ENCODE measurements at places on chromosomes 7 and 10.
A peak's percentile ranks its signal among the peaks of the same experiment; 100 is the strongest.

DNA sequence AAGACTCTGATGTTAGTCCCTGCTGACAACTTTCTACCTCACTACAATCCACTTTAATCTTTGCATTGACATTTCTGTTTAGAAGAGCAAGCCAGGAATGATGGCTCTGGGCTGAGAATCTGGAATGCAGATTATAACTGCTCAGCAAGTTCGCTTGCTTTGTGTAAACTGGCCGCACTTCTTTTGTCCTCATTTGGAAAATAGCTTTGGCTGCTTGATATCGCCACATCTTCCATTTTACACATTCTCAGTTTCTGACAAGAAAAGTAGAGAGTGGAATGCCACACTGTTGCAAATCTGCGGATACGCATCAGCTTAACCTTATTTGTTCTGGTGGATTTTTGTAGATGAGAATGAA is 429.8 kb downstream of the KCNMA1 start:
- DNase-seq = no peak

DNA sequence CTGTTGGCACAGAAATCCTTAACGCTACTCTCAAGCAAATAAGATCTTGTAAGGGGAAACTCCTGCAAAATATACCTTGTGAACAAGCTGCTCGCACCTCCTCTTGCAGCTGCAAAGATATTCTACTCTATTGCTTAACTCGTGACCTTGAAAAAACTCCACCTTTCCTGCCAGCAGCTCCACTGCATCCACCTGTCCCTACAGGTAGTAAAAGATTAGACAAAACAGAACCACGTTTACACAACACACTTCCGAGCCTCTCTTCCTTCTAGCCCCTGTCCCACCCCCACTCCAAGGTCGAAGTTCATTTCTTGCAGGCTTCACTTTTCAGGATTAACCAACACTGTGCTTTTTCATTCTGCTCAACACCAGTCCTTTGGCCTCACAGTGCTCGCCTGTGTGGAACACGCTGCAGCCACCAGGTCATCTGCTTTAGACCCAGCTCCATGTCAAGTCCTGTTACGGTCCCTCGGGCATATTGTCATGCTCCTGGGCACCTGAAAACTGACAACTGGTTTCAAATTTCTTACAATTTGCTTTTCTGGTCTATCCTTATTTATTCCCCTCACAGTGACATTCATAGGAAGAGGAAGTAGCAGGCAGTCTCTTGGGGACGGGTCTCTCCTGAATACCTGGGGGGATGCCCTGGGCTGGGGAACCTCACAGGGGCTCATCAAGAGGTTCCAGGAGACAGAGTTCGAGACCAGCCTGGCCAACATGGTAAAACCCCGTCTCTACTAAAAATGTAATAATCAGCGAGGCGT is 165.8 kb upstream of the KLF14 start:
- no peak for DNase-seq

- DNase-seq = no peak
Measured at GRCh38 chr10:70753841-70754621, 31.1 kb downstream of the TBATA start.

- DNase-seq = no peak
Measured at GRCh38 chr10:102438374-102438773, 6.0 kb upstream of the CUEDC2 start.

- no peak for DNase-seq
Measured at GRCh38 chr10:102588875-102589274, 55.4 kb upstream of the TRIM8 start.

DNA sequence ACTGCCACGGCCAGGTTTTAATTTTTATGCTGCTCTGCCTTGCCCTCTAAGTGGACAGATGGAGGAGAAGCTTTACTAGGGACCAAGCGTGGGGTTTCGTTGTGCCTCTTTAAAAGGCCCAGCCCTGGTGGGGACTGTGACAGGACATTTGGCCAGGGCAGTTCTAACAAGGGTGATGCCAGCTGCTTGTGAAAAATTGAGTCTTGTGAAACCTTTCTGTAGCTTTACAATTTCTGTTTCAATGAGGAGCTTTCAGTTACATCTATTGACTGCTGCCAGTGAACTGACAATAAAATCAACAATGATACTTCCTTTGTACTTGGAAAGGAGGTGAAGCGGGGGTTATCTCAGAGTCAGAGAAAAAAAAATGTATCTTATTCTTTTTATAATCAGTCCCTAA is 233.1 kb upstream of the CSTF2T start:
- no peak for DNase-seq

DNA sequence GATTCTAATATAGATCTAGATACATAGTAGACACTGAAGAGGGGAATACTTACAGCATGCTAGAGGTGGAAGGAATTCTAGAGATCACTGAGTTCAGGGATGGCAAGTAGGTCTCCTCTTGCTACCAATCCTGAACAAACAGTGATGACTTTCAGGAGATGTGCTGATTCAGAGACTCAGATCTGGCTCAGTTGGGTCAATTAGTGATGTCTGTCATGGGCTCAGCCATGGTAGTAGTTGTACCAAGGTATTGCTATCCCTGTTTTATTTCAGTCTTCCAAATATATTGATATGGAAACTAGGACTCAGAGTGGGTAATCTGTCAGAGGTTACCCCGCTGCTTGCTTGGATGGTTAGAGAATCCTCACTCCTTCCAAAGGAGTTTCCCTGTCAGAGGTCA is 38.5 kb downstream of the UNC5B start:
- no peak for DNase-seq

- DNase-seq = peak; percentile 64
Measured at GRCh38 chr7:7944619-7945282, 23.8 kb upstream of the GLCCI1 start.

GRCh38 chr7:55964261-55965099 is at the start of gene NIPSNAP2:
Gene NIPSNAP2 (plus strand): TSS chr7:55964585. CDS start chr7:55964610, 25 bp downstream.
- peak; percentile 55 for DNase-seq

GRCh38 chr7:130831817-130832481 is 97.9 kb upstream of the KLF14 start:
- peak; percentile 17 for DNase-seq

DNA sequence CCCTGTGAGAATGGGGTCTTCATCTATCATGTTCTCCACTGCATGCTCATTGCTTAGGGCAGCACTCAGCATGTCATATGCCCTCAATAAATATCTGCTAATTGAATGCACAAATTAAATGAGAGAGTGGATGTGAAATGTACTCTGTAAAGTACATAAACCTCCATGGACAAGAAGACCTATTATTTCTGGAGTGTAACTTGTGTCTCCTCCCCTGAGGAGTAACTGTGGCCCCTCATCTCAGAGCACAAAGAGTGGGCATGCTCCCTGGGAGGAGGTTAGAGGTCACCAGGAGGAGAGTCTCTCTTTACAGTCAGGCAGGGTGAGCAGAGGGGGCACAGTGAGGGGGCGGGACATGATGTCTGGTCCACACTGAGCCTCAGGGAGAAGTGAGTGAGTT is 313.6 kb upstream of the PODXL start:
- DNase-seq = no peak

- DNase-seq = no peak
Measured at GRCh38 chr7:37759526-37759925, 76.0 kb downstream of the GPR141 start.

GRCh38 chr7:39095875-39096619 is 118.3 kb downstream of the POU6F2 start:
- no peak for DNase-seq

DNA sequence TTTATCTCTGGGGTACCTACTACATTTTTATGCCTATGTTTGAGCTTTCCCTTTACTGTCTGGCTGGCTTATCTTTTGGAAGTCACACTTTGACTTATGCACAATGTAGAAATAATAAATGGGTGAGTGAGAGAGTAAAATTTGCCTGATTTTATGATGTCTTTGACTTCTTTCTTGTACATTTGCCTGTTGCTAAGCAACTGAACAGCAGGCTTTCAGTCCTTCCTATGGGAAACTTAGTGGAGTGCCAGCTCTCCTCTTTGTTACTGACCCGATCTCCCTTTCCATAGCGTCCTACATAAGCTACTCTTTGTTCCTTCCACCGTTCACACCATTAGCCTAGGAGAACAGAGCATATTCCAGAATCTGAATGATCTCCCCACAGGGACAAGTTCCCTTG is 4.2 kb downstream of the TAS2R60 start:
- DNase-seq = no peak

GRCh38 chr10:77940627-77941026 is 14.1 kb upstream of the DLG5 start:
- no peak for DNase-seq

GRCh38 chr7:34373940-34374339 is 284.1 kb upstream of the NPSR1 start:
- DNase-seq = no peak

- no peak for DNase-seq
Measured at GRCh38 chr7:121301446-121302213, 27.2 kb upstream of the WNT16 start.

GRCh38 chr10:78283069-78283682 is 249.5 kb downstream of the RPS24 start:
- DNase-seq = no peak

DNA sequence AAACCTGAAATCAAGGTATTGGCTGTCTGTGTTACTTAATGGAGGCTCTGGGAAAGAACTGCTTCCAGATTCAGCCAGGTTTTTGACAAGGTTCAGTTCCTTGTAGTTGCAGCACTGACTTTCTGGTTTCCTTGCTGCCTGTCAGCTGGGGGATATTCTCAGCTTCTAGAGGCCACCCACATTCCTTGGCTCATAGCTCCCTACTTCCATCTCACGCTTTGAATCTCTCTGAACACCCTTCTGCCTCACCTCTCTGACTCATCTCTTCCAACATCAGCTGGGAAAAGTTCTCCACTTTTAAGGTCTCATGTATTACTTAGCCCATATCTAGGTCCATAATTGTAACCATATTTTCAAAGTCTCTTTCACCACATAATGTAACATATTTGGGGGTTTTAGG is 22.9 kb upstream of the GPR22 start:
- DNase-seq = no peak

DNA sequence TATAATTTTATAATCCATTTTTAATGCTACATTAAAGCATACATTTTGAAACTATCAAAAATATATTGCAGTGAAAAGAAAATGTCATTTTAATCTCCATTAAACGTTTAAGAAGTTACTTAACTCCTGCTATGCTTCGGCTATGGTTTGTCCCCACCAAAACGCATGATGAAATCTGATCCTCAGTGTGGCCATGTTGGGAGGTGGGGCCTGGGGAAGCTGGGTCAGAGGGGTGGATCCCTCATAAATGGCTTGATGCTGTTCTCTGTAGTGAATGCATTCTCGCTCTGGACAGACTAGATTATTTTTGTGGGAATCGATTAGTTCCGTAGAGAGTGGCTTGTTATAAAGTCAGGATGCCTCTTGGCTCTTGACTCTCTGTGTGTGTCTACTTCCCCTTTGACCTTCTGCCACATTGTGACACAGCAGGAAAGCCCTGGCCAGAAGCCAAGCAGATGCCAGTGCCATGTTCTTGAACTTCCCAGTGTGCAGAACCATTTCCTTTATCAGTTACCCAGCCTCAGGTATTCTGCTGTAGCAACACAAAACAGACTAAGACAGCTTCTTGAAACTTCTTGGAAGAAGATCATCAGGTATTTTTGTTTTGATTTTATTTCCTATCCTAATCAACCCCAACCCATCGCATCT is 77.8 kb downstream of the TCERG1L start:
- DNase-seq = no peak

GRCh38 chr7:25012254-25012653 is 32.3 kb upstream of the OSBPL3 start:
- DNase-seq = no peak

DNA sequence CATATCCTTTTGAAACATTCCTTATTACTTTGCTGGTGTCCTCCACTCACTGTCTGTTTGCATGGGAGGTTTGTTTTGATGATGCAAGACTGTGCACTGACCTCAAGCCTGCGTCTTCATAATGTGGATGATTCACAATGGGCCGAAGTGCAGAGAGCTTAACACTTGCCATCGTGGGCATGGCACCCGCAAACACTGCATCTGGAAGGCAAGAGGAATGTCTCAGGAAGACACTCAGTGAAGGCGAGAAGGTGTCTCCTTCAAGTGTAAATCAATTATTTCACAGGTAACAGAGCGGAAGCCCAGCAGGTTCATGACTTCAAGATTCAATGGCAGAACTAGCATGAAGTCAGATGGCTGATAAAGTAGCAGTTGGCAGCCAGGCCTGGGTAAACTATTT is 98.1 kb downstream of the DPY19L1 start:
- DNase-seq = no peak

DNA sequence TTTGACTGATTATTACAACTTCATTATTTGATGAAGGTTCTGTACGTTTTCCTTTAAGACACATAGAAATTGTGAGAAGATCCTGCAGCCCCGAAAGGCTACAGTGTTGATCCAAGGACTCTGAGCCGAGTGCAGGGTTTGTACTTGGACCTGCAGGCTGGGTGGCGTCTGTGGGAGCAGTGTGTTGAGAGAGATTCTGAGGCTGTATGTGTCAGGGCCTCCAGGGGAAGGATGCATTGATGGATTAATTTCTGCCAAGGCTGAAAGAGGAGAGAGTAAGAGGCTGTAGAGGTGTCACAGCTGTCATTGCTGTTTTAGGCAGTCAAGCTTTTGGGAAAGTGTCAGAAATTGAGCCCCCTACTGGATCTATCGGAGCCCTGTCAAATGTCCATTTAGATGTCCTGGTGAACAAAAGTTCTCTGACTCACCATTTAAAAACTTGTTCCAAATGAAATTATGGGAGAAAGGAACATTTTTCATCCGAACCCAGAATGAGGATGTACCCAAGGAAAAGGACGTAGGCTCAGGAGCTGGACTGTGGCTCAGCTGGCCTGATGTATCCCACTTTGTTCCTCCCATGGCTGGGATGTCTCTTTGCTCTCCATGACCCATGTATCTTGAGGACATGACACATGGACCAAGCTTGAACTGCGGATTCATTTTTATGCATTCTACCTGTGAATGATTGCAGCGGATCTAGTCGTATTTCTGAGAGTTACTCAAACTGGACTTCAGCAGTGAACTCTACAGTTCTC is 102.2 kb downstream of the TCF7L2 start:
- no peak for DNase-seq

DNA sequence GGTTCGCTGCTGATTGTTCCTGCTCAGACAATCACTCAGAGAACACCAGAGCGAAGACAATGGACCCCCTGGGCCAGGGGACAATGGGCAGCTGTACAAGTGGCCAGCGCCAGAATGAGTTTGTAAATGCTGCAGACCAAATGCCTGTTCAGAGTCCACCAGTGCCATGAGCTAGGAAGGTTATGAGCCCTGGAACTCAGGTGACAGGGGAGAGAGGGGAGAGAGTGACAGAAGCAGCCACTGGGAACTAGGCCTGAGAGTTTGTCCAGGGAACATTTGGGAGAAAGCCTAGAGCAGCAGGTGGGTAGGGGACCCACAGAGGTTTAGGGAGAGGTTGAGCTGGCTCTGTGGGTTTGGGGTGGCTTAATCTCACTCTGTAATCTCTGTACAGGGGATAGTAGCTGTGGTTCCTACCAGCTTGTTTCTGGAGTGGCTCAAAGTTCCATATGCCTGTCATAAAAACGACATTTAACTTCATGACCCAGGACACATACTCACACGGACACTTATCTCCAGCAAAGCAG is 60.4 kb downstream of the C10orf105 start:
- no peak for DNase-seq

- DNase-seq = no peak
Measured at GRCh38 chr10:15440204-15440711, 69.2 kb upstream of the FAM171A1 start.

DNA sequence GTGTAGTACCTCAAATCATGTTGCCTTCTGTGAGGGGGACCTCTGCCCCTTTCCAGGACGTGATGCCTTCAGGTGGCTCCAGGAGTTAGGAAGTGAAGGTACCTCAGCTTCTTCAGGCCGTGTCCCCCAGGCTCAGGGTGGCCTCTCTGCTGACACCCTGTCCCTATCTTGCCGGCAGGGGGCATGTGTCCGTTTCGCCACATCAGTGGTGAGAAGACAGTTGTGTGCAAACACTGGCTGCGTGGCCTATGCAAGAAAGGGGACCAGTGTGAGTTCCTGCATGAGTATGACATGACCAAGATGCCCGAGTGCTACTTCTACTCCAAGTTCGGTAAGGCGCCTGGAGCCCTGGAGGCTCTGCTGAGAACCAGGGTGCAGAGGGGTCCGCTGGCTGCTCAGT is 9.2 kb downstream of the CPSF4 start:
- DNase-seq = no peak
